Activated CD4-positive, alpha-beta T cell treated with anti-CD3 and anti-CD28 coated beads for 36 hours (primary cell): ENCODE measurements at places on chromosomes 16 and 17. TPM values are rescaled to one million over a fixed set of nuclear protein-coding genes. Genes with fewer than 3 reads are reported as not detected.

MFSD11 gene
- 15.1 TPM for total RNA-seq

SLC16A13 gene
- 8.3 TPM for total RNA-seq

ENO3 gene
- 32.0 TPM for total RNA-seq

HAP1 gene
- total RNA-seq: not detected

AXIN1 gene
- 23.8 TPM for total RNA-seq
